ENCODE measurements at places on chromosomes 7 and 10. TPM values are rescaled to one million over a fixed set of nuclear protein-coding genes. Genes with fewer than 3 reads are reported as not detected.
A peak's percentile ranks its signal among the peaks of the same experiment; 100 is the strongest.

DNA sequence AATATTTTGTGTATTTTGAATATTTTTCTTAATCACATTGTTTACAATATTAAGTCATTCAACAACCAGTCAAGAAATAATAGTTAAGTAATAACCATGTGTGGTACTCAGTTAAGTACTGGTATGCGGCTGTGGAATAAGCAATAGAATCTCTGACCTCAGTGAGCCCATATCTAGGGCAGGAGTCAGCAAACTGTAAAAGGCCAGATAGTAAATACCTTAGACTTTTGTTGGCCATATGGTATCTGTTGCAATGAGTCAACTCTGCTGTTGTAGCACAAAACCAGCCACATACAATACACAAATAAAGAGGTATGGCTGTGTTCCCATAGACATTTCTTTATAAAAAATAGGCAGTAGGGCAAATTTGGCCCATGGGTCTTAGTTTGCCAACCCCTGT lies 311.6 kb upstream of the SEMA3A start:
- no peak for DNase-seq

DNA sequence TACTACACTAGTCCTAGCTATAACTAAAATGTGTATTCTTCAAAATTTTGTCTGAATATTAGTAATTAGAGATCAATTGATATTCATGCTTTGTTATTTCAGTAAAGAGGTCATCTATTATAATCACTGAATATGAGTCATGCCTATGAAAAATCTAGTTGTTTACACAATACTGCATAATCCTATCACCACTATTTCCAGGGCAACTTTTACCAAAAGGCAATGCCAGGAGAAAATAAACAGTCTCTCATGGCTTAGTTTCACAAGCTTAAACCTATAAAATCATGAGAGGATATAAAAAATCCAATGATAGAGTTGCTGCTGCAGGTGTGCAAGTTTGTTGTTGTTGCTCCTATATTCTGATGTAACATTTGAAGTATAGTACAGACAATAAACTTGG lies 149.9 kb upstream of the COL1A2 start:
- no peak for DNase-seq

- DNase-seq: no peak
Observed at GRCh38 chr7:39624442-39624807, 1.1 kb downstream of the RALA start.

DNA sequence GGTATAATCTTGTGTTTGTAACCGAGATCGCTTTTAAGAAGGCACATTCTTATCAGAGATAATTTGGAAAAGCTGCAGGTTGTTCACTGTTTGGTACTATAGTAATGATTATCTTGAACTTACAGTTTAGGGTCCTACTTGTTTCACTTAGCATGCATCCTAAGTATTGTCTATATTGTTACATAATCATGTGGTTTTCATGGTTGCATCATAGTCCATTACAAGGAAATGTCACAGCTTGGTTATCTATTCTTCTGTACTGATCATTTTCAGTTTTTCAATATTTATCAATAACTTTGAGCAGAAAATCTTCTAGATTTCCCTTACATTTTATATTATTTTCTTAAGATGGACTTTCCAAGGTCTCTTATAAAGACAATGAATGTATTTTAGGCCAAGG lies 116.3 kb downstream of the PLPP4 start:
- no peak for DNase-seq

GRCh38 chr10:95505084-95505610 lies 56.0 kb downstream of the SORBS1 start:
- DNase-seq: no peak

GRCh38 chr7:42010751-42011150 lies 226.3 kb downstream of the GLI3 start:
- no peak for DNase-seq

- no peak for DNase-seq
Observed at GRCh38 chr10:34816501-34817002, 1.5 kb upstream of the PARD3 start.

DNA sequence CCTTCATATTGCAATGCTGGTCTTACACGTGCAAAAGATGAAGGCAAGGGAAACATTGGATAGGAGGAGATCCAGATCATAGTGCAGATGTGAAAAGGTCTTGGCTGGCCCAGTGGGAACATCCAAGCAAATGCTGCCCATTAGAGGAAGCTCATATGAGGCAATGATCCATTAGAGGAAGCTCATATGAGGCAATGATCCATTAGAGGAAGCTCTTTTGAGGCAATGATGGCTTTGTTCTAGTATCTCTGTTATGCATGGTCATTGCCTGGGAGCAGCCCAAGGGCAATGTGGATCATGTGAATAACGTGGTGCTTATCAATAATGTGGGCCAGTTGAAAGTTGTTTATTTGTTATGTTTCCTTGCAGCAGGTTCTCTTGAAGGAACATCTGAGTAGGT lies 37.8 kb downstream of the STEAP4 start:
- DNase-seq: no peak

DNA sequence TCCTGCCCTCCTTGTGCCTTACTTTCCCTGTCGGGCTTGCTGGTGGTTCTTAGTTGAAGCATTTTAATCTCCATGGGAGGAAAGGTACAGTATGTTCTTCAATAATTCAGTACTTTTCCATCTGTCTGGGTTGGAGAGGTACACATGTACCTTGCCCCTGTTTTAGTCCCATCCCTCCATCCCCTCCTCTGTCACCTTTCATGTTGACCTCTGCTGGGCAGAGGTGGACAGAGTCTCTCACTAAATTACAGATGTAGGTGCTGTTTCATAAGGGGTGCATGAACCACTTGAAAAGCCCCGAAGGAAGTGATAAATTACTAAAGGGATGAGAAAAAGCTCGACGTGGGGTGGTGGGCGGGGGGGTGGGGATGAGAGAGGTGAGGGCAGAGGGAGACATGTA lies 5.4 kb downstream of the AGFG2 start:
- DNase-seq: no peak

DNA sequence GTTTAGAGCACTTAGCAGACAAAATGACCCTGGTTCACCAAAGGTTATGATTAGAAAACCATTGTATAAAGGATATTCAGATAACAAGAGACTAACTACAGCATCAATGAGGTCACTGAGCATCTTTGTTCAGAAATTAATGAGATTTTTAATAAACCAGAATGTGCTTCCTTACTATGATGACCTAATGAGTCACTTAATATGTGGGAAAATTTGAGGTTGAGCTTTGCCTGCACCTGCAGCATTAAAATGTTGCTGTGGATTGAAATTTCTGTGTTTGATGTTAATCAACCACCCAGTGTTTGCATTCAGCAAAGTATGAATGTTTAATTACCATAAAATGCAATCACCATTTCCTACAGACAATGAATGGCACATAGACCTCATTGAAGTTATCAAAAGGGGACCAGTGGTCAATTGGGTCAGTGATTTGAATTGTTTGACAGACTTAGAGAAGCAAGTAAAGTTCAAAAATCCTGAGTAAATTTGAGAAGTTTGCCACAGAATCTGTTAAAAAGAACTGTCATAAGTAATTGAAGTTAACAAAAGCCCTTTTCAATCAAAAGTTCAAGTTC lies 45.8 kb downstream of the EXOC6 start:
- no peak for DNase-seq

DNA sequence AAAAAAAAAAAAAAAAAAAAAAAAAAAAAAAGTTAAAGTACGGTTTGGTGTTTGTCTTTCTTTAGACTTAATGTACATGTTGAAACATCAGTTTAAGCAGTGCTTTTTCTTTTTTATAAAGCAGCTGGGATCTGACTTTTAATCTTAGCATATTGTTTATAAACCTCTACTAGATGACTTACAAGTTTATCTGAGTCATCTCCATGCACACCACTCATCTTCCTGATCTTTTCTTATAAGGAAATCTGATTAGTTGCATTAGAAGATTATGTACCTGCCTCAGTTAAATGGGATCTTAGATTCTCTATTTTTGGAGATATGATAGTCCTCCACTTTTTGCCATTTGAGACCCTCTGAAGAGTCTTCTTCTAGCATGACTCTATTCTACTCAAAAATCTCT lies 391.9 kb upstream of the LRGUK start:
- no peak for DNase-seq

DNA sequence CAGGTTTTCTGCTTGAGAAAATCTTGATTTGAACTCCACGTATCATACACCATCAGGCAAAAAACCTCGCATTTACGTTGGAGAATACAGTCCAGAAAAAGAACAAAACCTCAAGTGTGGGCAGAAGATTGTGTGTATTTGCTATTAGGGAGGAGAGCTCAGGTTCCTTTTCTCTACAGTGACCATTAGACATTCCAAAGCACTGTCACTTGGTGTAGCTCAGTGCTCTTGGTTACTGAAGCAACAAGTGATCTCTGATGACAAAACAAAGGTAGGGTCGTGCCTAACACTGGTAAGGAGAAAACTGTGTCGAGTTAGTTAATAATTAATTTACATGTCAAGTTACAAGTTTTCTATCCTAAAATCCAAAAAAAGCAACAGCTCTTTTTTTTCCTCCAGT lies 72.6 kb downstream of the C1GALT1 start:
- DNase-seq: peak; percentile 29

- no peak for DNase-seq
Observed at GRCh38 chr7:1845536-1846311, 175.6 kb downstream of the ELFN1 start.

- DNase-seq: no peak
Observed at GRCh38 chr7:333393-333764, 43.4 kb downstream of the FOXL3 start.

DNA sequence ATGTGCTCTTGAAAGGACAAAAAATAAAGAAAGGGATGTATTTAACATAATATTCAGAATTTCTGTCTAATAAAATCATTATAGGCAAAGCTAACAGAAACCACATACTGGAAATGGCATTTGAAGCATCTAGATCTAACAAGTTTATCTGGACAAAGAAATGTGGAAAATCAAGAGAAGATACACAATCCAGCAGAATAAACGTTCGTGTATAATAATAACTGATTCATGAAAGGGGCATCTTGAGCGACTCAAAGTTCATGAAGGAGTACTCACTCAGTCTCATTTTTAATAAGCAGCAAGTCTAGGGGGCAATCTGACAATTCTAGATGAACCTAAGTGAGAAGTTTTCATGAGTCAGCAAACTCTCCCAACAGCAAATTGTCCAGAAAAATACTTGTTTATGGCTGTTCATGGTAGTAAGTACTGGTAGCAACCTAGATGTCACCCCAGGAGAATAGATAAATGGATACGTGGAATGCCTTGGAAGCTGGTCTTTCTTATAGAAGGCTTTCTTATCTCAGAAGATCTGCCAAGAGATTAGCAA lies 541.8 kb downstream of the INHBA start:
- no peak for DNase-seq

GRCh38 chr7:98058186-98058585 lies 48.5 kb upstream of the LMTK2 start:
- DNase-seq: no peak

GRCh38 chr10:33963729-33964128 lies 629.3 kb upstream of the NRP1 start:
- DNase-seq: no peak

DNA sequence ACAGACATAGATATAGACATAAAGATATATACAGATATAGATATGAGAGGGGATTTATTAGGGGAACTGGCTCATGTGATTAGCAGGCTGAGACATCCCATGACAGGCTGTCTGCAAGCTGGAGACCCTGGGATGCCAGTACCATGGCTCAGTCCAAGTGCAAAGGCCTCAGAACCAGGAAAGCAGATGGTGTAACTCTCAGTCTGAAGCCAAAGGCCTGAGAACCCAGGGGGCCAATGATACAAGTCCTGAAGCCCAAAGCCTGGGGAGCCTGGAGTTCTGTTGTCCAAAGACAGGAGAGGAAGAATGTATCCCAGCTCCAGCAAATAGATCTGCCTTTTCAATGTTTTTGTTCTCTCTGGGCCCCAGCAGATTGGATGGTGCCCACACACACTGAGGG lies 5.5 kb downstream of the NCOA4 start:
- DNase-seq: no peak

GRCh38 chr7:116395141-116395791 lies 104.3 kb upstream of the CAV2 start:
- DNase-seq: peak; percentile 83

DNA sequence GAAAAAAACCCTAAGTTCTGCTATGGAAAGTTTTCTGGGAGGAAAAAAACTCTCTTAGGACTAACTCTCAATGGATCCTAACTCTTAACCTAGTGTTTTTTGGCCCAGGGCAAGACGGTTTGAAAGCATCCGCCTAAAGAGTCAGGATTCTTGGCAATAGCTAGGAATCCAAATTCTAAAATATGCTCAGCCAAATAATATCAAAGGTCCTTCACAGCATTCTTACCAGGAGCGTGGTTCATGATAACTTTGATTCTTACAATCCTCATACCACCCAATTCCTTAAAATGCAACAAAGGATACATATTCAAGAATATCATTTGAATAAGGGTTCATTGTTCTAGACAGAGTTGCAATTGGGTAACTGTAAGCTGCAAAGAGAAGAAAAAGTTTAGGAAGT lies 21.3 kb downstream of the CPA1 start:
- no peak for DNase-seq

- no peak for DNase-seq
Observed at GRCh38 chr7:51727441-51727840, 410.8 kb upstream of the COBL start.

- no peak for DNase-seq
Observed at GRCh38 chr10:80205477-80206276, at the start of gene ANXA11. ANXA11 (minus strand) TSS chr10:80205537; CDS start chr10:80172861, 32,676 bp downstream.

DNA sequence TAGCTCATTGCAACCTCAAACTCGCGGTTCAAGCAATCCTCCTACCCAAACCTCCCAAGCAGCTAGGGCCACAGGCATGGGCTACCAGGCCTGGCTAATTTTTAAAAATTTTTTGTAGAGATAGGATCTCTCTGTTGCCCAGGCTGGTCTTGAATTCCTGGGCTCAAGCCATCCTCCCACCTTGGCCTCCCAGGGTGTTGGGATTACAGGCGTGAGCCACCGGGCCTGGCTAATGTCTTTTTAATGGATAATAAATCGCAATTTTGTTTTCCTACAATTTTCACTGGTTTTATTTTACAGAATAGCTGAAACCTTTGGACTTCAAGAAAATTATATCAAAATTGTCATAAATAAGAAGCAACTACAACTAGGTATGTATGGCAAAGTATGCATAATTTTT lies 10.9 kb downstream of the NUB1 start:
- DNase-seq: no peak

DNA sequence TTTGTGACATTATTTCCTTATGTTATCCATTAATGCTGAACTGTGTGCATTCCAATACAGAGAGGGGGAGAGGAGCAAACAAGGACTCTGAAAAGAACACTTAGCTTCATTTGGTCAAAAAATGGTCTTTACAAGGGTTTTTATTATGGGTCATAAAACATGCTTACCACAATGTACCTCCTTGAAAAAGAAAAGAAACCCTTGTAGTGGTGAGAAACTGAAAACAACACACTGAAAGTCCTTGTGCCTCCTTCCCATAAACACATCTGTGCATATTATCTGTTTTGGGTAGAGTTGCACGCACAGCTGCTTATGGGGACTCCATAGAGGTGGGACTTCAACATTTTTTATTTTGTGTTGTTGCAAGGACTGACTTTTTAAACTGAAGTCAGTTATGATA lies 98.7 kb downstream of the CDK6 start:
- DNase-seq: no peak

GRCh38 chr7:139825666-139826290 lies 3.3 kb upstream of the TBXAS1 start:
- no peak for DNase-seq

Gene MINPP1
- total RNA-seq: 30.7 TPM

Gene NYAP1
- 0.14 TPM for total RNA-seq

Gene NEUROD6
- not detected for total RNA-seq

Gene CHCHD2
- total RNA-seq: 735 TPM

Gene AGK
- total RNA-seq: 31.7 TPM

Gene UFSP1
- 1.6 TPM for total RNA-seq

Gene TDRD1
- total RNA-seq: not detected

Gene GPR15LG
- not detected for total RNA-seq

Gene TEX36
- total RNA-seq: not detected

Gene KLLN
- 1.0 TPM for total RNA-seq

Gene ACHE
- 1.3 TPM for total RNA-seq

Gene PVRIG
- total RNA-seq: not detected
